ENCODE measurements at places on chromosomes 6 and 20.

DNA sequence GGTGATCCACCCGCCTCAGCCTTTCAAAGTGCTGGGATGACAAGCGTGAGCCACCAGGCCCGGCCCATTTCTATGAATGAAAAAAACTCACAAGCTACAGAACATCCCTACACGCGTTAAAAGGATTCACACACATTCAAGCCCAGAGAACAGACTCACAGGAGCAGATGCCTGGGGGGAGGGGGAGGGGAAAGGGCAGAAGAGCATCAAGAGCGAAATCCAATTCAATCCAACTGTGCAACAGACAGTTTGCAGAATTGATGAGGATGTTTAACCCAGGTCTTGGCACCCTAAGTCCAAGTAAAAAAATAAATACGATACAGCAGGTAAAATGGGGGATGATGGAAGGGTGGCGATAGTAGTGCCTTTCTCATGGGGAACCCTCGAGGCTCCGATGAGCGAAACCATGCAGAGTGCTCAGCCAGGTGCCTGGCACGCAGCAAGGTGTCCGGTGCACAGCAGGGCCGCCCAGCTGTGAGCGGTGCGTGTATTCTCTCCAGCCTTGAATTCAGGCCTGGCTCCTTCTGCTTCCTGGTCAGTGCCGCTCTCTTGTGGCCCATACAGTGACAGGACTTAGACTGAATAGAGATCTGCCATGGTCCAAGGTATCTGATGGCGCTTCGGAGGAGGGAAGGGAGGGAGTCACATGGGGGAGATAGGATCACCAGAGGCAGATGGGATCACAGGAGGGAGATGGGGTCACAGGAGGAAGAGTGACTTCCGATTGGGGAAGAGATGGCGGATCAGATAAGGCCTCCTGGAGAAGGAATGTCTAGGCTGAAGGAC lies 35.4 kb upstream of the ANGPT4 start:
- DNase-seq: no peak

DNA sequence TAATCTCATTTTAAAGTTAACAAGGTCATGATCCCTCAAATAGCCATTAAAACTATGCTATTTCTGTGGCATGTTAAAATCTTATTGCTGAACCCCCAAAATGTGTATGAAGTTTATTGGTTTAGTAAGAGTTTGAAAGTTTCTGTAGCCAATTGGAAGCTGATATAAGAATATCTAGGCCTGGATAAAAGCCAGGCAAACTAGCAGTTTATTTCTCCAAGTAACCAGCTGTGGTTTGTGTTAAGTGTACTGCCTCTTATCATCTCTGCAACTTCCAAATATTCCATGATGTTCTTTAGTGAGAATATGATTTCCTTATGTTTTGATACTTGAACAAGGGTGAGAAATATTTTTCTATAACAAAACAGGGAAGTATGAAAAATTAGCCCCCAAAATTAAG lies 76.7 kb downstream of the PRSS35 start:
- no peak for DNase-seq

- DNase-seq: no peak
Observed at GRCh38 chr6:106510090-106510970, 119.0 kb downstream of the RTN4IP1 start.

- peak; percentile 12 for DNase-seq
Observed at GRCh38 chr6:168132531-168133167, 53.6 kb upstream of the FRMD1 start.

GRCh38 chr6:30837870-30838269 lies 46.4 kb upstream of the DDR1 start:
- DNase-seq: peak; percentile 29

GRCh38 chr20:52704553-52704952 lies 267.6 kb upstream of the TSHZ2 start:
- DNase-seq: no peak

DNA sequence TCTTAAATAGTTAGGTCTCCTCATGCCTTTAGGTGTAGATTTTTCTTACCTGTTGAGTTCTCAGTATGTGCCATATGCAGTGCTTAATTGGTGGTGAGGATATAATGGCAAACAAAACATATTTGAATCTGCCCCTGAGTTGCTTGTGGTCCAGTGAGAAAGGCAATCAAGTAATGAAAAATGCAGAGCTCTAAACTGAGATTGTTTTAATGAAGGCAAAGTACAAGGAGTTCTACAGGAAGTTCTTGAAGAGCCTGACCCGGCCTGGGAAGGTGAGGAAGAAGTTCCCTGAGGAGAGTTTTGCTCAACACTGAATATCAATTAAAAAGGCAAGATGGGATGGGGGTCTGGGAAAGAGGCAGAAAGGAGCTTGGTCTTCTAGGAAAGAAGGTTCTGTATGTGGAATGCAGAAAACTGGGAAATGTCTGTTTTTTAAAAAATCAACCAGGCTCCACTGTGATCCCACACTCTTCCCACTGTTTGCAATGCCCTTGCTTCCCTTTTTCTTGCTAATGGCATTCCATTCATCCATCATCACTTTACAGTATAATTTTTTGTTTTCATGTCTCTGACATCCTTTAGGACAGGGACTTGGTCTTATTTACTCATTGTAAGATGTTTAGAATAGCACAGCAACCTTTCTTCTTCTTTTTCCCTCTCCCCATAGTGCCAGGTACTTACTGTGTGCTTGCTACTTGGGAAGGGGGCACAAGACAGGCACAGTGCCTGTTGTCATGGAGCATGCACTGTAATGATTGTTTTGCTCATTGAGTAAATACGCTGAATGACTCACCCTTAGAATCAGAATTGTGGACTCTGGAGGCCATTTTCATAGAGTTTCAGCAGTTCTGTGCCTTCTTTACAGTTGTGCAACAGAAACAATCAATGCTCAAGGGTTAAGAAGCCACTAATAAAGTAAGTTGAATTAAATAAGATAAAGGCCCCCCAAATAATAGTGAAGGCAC lies 64.3 kb downstream of the ANKS1A start:
- DNase-seq: peak; percentile 62

DNA sequence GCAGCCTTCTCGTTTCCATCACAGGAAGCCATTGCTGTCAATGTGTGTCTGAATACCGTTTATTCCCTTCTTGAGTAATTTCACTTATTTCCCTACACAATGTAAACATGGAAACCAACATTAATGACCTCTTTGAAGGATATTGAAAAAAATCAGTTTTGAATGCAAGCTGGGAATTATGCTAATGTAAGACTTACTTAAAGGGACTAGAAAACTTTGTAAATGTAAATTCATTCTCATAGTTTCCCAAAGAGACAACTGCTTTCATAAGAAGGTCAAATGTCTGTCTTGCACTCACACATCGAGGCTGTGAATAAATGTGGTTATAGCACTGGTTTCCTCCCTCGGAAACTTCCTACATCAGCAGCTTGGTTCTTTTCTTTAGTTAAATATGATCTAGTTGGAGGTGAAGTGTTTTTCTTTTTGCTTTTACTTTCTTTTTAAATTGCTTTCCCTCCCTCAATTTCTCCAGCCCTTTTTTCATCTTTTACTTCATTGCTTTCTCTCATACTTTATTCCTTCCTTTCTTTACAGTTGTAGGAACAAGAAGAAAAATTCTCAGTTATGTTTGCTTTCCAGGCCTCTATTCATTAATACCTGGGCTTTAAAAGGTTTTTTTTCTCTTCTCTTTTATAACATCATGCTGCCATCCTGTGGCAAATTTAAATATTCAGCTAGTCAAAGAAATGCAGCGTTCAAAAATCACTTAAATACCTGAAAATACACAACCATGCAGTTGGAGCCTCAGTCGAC lies 108.3 kb downstream of the TNFAIP3 start:
- peak; percentile 55 for DNase-seq

DNA sequence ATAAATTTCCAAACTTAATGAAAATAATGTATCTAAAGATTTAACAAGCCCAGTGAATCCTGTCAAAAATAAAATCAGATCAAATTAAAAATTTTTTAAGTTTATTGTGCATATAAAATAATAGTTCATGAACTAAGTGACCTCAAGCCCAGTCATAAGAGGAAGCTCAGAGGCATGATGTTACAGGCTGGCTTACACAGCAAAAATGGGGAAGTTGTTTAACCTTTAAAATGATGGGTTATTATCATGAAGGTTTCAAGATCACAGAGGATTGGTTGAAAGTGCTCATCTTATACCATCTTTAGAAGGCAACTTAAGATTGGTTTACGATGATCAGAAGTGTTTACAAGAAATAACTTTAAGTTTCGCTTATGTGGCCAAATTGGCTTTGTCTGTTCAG lies 102.5 kb downstream of the PAK5 start:
- DNase-seq: no peak

DNA sequence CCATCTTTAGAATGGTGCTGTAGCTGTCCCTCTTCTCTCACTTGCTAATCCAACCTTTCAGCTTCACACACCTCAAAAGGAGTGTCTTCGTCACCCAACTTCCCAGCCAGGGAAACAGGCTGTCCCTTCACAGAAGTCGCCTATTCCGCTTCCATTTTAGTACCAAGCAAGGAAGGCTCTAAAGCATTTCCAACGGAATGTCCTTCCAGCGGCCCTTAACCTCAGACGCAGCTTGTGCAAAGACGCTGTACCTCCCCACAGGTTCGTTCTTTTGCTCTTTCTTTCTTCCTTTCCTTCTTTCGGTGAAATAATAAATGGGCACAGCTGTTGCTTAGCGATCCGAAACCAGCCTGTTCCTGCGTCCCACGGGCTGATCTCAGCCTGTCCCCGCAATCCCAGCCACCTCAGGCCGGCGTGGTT lies 1.5 kb downstream of the PTPRT start:
- DNase-seq: no peak

DNA sequence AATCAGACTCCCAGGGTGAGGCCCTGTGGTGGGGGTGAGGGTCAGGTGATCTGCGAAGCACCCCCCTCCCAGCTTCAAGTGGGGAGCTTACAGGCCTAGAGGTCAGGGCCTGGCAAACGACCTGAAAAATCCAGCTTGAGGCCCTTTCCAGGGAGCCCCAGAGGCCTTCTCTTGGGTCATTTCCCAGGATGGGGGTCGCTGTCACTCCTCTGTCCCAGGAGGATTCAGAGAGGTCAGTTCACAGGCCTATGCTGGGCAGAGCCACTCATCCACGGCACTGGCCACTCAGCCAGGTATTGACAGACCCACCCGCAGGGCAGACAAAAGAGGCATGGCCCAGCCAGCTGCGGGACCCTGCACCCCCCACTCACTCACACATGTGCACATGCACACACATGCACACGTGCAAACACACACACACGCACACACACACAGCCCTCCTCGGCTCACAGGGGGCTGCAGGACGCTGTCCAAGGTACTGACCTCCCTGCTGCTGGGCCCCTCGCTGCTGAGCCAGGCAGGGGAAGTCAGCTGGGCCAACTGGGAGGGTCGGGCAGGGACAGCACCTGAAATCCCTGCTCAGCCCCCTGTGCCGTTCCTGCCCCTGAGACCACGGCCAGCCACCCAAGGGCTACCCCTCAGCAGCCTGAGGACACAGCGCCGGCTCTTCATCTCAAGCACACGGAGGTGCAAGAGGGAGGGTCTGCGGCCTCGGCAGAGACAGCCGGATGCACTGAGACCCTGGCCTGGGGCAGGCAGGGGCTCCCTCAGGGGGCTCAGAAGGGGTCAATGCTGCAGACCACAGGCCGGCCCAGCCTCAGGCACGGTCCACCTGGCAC lies 113.8 kb downstream of the TAF4 start:
- no peak for DNase-seq

GRCh38 chr6:161279677-161280415 lies 6.0 kb upstream of the AGPAT4 start:
- no peak for DNase-seq

DNA sequence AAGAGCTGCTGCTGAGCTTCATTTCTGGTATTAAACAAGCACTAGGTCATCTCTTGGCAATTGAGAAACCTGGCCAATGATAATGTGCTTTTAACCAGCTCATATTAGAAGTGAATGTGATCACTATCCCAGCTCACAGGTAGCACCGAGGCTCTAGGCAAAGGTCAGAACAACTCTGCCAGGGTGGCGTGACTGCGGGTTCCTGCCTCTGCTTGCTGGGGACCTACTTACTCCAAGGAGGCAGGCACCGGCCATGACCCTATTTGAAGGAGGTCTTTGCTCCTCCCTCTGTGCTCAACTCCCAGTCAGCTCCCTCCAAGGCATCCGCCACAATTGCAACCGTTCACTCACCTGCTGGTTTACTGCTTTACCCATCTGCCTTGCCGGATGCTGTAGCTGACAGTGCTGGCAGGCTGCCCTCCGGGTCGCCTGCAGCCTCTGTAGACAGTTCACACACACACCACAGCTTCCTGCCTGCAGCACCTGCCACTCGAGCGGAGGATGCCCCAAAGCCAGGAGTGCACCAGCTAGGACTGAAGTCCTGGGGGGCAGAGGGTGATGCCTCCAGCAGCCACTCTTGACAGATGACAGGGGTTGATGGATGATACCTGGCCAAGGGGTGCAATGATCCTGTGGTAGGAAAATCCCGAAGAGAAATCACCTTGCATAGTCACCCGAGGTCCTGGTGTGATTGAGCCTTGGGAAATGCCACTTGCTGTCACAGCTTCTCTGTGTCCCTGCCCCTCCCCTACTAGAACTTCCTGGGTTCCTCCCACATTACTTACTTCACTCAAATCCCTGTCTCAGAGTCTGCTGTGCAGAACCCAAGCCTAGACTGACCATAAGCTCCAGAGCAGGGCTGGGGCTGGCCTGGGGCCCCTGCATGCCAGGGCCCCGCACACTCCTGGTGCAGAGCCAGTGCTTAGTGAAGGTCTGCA lies 8.8 kb upstream of the VSX1 start:
- DNase-seq: peak; percentile 3

GRCh38 chr20:63941282-63942081 lies 14.7 kb downstream of the UCKL1 start:
- no peak for DNase-seq

DNA sequence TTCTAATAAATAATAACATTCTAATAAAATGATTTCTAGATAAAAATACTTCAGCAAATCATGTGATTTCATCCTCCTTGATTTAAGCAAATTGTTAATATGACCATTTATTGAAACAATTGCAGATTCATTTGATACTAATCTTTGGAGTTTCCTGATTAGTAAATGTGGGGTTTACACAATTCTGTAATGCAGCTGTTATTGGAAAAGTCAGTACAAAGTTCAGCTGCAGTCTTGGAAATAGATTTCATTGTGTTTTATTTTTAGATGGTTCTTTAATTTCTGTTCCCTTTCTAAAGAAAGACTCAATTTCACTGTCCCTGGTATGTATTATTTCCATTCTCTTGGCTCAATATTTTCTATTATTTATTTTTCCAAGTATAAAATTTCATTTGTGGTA lies 342.0 kb downstream of the TBC1D32 start:
- DNase-seq: no peak

DNA sequence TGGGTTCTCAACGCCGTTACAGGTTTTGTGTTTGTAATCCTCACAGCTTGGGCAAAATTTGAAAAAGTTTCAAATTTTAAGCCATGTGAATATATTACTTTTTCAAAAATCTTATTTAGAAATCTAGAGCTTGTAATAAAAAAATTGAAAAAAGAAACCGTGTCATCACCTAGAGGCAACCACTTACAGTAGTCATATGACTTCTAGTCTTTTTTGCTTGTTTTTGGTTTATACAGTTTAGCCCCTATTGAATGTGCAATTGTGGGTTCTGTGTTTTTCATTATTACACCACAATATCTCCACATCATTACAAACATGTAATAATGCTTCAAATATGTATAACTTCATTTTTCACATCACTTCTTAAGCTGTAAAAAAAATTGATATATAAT lies 888 bp downstream of the DYNLRB1 start:
- DNase-seq: no peak

- no peak for DNase-seq
Observed at GRCh38 chr6:148513145-148514071, 170.8 kb downstream of the SASH1 start.

- no peak for DNase-seq
Observed at GRCh38 chr6:28657769-28658465, 132.2 kb downstream of the GPX5 start.

GRCh38 chr6:91683240-91683639 lies 1096.4 kb upstream of the MAP3K7 start:
- no peak for DNase-seq

Measured in NCI-H1417 (cell line).